ENCODE measurements at places on chromosomes 3 and 15.
A peak's percentile ranks its signal among the peaks of the same experiment; 100 is the strongest.

- DNase-seq, result no peak
These were observed 89.2 kb downstream of the CGGBP1 start for GRCh38 chr3:87969620-87970019.

- peak; percentile 59 for DNase-seq
These were observed 35.7 kb downstream of the NGRN start for GRCh38 chr15:90300988-90301706.

DNA sequence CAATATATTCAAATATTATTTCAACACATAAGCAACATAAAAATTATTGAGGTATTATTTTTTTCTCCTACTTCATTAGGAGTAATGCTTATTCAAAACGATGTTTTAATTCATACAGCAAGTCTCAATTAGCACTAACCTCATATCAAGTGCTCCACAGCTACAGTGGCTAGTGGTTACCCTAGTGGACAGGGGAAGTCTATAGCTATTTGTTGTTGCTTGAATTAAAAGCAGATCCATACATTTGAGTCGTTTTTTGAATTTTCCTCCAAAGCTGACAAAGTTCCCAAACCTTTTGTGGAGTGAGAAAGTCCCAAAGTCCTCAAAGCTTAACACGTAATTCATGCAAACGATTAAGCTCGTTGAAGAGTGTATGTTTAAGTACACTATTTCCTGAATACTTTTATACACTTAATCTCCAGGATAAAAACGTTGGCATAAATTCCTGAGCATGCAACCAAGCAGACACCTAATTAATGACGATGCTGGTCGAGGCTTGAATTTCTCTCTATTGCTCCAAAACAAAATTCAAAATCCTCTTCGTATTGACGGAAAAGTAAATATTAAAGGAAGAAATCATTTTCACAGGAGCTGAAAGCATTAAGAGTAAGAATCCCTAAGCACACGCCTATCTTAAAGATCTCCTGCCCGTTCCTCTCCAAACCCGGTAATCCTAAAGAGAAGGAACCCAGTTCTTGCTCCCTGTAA is 985 bp downstream of the VPS13C start:
- peak; percentile 16 for DNase-seq

GRCh38 chr3:149366941-149367840 is 10.3 kb downstream of the TM4SF1 start:
- DNase-seq, result peak; percentile 98

GRCh38 chr15:34644061-34644460 is 60.6 kb upstream of the GOLGA8B start:
- peak; percentile 62 for DNase-seq

GRCh38 chr3:160801386-160802118 is 45.5 kb downstream of the PPM1L start:
- DNase-seq, result peak; percentile 46

DNA sequence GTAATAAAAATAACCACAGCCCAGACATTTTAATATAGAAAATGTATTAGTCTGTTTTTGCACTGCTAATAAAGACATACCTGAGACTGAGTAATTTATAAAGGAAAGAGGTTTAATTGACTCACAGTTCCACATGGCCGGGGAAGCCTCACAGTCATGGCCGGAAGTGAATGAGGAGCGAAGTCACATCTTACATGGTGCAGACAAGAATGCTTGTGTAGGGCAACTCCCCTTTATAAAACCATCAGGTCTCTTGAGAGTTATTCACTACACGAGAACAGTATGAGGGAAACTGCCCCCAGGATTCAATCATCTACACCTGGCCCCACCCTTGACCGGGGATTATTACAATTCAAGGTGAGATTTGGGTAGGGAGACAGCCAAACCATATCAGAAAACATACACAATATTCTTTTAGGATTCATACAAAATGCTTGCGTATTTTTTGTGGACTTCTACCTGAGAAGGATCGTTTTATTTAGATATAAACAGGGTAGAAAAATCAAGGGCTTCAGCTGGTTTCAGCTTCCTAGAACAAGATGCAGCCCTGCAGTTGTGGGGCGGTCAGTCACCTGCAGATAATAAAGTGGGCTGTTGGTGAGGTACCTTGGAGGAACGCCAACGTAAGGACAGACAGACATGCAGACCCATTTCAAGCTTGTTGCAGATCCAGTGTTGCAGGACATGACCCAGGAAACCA is 101.9 kb downstream of the TNIK start:
- DNase-seq, result peak; percentile 25

DNA sequence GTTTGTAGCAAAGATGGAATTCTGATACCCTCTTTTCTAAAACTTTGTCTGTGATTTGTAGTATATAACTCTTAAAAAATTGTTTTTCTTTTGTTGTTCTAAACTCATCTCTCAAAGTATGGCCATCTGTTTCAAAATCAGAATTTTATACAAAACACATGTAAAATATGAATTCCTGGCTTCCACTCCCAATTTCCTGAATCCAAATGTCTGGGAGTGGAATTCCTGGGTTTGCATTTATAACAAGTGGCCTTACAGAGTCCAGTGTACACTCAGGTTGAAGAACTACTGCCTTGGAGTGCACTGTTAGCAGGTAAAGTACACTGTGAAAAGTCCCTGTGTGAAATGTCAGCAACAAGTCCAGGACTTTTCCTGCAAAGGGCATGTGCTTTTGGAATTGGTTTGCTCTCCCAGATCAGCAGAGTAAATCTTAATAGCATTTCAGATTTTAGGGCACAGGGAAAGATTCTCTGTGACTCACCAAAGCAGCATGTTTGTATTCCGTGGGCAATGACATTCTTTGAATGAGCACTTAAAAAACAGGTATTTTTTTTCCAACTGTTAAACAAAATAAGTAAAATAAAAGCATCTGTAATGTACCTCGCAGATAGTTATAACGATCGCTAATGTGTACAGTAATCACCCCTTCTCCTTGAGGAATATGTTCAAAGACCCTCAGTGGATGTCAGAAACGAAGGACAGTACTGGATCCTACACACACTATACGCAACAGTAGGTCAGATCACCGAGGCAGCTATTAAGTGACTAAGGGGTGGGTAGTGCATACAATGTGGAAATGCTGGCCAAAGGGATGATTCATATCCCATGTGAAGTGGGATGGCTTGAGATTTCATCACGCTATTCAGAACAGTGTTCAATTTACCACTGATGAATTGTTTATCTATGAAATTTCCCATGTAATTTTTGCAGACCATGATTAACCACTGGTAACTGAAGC is 2.0 kb upstream of the CLDN16 start:
- DNase-seq, result peak; percentile 96

DNA sequence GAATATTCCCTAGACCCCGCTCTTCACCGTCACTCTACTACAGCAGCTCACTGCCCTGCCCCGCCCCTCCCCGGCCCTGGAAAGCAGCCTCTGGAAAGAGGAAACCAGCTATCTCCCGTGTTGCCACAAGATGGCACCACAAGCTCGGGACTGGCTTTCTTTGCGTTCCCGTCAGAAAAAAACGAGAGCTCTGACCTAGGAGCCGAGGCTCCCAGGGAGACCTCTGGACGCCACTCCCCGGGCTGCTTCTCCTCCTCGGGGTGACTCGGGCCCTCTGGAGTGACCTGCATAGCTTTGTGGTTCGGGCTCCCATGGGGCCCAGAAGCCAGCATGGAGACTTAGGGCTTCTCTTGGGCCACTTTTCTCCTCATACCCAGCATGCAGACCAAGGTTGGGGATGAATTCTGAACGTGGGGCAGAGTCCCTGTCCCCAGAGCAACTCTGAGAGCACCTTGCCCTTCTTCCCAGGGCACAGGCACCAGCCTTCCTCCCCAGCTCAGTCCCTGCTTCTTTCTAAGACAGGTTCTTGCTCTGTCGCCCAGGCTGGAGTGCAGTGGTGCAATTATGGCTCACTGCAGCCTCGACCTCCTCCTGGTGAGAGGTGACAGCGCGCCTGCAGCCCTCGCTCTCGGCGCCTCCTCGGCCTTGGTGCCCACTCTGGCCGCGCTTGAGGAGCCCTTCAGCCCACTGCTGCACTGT is 19.0 kb downstream of the STOML1 start:
- peak; percentile 84 for DNase-seq

Data from epithelial cell of esophagus (primary cell).